H9 (cell line): ENCODE measurements at places on chromosomes 2 and 18.

DNA sequence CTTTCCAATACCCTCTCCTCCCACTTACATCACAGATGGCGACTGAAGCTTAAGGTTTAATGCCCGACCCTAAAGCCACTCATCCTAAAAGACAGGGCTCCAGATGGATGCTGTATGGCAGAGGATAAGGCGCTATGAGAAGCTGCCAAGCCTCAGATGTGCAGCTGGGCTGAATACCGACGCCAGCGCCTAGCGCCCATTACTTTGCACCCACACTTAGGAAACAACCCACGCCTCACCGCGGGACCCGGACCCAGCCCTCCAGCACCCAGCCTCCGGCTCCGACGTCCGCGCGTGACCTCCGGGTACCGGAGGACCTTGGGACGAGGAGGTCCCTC, 335 bp downstream of the TRAK2 start:
- no peak for DNase-seq

DNA sequence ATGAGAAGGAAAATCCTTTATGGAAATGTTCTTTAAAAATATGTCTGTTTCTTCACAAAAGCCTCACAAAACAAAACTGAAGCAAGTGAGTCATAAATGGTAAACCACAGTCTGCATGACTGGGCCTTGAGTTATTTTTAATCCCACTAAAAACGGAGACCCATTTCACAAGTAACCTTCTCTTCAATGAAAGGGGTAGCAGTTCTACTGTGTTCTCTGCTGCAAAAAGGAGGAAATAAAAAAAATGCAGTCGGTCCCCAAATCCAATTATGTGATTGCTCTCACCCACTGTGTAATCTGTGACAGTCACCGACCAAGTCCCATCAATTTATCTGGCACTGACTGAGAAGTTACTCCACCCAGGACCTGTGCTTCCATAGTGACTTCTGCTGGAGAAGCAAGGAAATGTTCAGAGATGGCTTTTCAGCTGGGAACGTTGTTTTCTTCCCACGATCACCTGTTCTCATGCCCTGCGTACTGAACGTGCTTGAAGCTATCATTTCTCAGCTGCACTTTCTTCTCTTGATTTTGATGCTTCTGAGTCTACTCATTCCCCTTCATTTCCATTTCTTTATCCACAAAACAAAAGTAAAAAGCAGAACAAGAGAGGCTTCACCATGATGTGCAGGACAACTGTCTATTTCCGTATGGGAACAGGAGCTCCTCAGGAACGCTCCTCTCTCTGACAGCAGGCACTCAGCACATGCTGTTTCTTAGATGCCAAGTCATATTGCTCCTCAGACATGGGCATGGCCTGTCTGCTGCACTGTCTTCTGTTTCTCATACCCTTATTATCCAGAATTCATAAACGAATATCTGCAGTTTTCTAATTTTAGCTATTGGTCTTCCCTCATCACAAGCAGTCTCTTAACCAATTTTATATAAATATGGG, 80.0 kb upstream of the TMEM200C start:
- DNase-seq: no peak

DNA sequence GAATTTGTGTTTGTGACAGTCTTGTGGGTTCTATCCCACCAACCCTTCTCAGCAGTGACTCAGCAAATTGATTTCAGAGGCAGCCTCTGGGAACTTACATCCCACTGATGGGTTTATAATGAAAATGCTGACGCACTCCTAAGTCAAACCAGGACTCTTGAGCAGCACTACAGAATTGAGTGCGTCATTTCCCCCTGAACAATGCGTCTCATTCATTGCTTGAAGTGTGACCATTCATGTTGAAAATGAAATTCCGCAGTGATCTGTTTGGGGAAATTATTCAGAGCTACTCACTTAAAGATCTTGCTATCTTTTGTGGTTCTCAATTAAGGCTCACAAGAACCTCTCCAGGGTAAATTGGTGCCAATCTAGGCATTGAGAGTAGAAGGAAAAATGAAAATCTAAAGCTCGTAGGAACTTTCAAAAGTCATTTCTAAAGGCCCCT, 417.7 kb upstream of the SLC14A2 start:
- no peak for DNase-seq

DNA sequence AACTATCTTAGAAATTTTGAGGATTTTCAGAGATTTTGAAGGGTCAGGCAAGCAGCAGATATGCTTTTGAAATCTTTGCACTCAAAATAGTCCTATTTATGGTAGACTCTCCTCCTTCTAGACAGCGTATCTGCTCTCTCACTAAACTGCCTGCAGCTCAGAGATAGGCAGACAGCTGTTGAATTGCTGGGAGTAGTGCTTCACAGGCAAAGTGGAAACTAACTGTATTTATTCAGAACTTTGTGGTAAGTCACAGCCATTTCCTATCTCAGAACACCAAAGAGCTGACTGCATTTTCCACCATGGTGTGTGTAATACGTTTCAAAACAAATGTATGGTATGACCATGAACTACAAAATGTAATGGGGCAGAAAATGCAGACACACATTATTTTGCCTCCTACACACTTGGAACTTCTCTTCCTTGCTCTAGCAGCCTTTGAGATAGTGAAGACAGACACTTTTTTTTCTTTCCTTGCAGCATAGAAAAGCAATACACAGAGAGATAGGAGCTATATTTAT, 352.4 kb downstream of the LRP1B start:
- DNase-seq: no peak
